ENCODE measurements at places on chromosomes 1 and 21. TPM values are rescaled to one million over a fixed set of nuclear protein-coding genes. Genes with fewer than 3 reads are reported as not detected.

The GJA9 gene
- not detected for total RNA-seq

The KLHDC8A gene
- total RNA-seq, result not detected

The RNF2 gene
- total RNA-seq, result 28.7 TPM

- no peaks in the 10 kb centered on the region for H3K36me3 ChIP-seq
- no peaks in the 10 kb centered on the region for H3K27me3 ChIP-seq
- H3K4me3 ChIP-seq, result no peak overlapping the region
- no peak overlapping the region for H3K27ac ChIP-seq
- DNase-seq, result no peak
Measured at GRCh38 chr1:152179566-152179965, 20.5 kb upstream of the RPTN start.

- no peaks in the 10 kb centered on the region for H3K4me1 ChIP-seq
- no peak overlapping the region for H3K4me3 ChIP-seq
- DNase-seq, result no peak
- H3K27me3 ChIP-seq, result no peaks in the 10 kb centered on the region
Measured at GRCh38 chr1:110951161-110951560, 12.6 kb downstream of the LRIF1 start.

DNA sequence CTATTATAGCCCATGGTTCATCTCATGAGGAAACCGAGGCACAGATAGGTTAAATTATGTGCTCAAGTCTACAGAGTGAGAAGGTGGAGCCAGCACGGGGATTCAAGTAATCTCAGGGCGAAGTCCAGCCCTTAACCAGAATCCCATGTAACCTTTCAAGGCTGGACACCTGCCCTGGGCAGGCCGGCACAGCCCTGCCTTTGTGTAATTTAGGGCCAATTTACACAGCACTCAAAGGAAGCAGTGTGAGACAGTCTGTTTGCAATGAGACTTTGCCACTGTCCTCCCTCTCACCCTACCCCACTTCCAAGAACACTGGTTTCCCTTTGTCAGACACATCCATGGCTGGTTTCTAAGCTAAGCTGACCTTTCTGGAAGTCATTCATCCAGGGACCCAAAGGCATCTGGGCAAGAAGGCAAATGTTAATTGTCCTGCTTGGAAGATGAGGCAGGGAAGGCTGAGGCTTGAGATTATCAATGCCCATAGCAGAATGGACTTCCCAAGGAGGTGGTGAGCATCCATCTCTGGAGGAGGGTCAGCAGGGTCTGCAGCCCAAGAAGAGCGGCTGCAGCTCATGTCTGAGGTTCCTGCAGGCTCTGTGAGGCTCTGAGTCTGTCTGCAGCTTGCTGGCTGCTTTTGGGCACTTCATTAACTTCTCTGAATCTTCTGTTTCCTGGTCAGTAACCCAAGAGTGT, 159.2 kb downstream of the TRABD2B start:
- H3K4me1 ChIP-seq, result no peaks in the 10 kb centered on the region
- no peak overlapping the region for H3K4me3 ChIP-seq
- DNase-seq, result no peak
- H3K36me3 ChIP-seq, result no peaks in the 10 kb centered on the region
- no peaks in the 10 kb centered on the region for H3K27me3 ChIP-seq

- peak overlapping the region; percentile 84 for H3K27ac ChIP-seq
- H3K4me3 ChIP-seq, result no peak overlapping the region
- H3K36me3 ChIP-seq, result no peaks in the 10 kb centered on the region
- H3K27me3 ChIP-seq, result no peaks in the 10 kb centered on the region
Measured at GRCh38 chr1:201918343-201918742, 28.0 kb downstream of the LMOD1 start.

GRCh38 chr1:247551721-247552120, 2.8 kb downstream of the GCSAML start:
- no peak for DNase-seq
- H3K27ac ChIP-seq, result no peak overlapping the region
- no peaks in the 10 kb centered on the region for H3K36me3 ChIP-seq
- H3K4me1 ChIP-seq, result no peaks in the 10 kb centered on the region
- no peaks in the 10 kb centered on the region for H3K27me3 ChIP-seq
- H3K4me3 ChIP-seq, result no peak overlapping the region

DNA sequence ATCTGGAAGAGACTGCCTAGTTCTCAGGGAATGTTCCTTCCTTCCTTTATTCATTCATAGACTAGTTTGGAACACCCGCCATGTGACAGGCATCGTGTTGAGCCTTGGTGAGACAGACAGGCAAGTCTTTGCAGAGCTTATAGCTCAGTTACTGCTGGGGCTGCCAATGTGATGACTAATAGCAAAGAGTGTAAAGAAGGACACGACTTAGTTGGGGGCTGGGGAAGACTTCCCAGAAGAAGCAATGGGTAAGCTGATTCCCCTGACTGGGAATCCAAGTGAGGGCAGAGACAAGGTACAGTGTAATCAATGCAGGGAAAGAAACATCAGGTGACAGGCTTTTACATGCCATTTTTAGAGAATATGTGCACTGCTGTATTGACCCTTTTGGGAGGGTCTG, 51.2 kb downstream of the TENT5C start:
- peak overlapping the region; percentile 9 for H3K27ac ChIP-seq
- H3K4me1 ChIP-seq, result no peaks in the 10 kb centered on the region
- no peak overlapping the region for H3K4me3 ChIP-seq
- H3K36me3 ChIP-seq, result no peaks in the 10 kb centered on the region
- no peaks in the 10 kb centered on the region for H3K27me3 ChIP-seq

GRCh38 chr1:241408170-241408569, 51.2 kb upstream of the RGS7 start:
- no peak overlapping the region for H3K4me3 ChIP-seq
- no peak overlapping the region for H3K27ac ChIP-seq
- H3K27me3 ChIP-seq, result peaks cover 2% of the 10 kb centered on the region
- no peaks in the 10 kb centered on the region for H3K36me3 ChIP-seq

Measured in breast epithelium (tissue), 4 donors.